ENCODE measurements at places on chromosomes 4 and X. TPM values are rescaled to one million over a fixed set of nuclear protein-coding genes. Genes with fewer than 3 reads are reported as not detected.

GRCh38 chr4:90580326-90580725 is 453.1 kb downstream of the CCSER1 start:
- ATAC-seq: no peak

DNA sequence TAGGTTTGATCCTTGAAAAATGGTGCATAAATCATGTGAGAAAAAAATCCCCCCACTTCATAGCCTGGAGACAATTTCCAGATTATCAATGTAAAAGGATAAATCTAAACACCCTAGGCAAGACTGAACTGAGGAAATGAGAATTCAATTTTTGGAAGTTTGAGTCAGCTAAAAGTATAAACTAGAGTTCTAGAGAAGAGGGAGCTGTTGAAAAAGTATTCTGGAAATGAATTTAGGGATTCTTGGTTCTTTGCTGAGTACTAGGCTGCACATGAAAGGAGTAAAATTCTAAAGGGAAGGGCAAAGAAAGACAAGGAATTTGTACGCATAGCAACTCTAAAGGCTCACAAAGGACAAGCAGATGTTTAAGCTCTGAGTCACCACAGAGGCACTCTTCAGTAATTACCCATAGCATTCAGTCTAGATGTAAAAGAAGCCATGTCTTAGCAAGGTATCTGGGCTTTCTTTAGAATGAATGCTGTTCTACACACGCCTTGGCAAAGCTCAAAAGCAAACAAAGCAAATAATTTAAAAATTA is 896.5 kb downstream of the PDHA2 start:
- ATAC-seq: no peak

PAPSS1 gene
- total RNA-seq: 31.0 TPM

- no peak for ATAC-seq
Measured at GRCh38 chr4:87270144-87270543, 49.7 kb upstream of the KLHL8 start.

DNA sequence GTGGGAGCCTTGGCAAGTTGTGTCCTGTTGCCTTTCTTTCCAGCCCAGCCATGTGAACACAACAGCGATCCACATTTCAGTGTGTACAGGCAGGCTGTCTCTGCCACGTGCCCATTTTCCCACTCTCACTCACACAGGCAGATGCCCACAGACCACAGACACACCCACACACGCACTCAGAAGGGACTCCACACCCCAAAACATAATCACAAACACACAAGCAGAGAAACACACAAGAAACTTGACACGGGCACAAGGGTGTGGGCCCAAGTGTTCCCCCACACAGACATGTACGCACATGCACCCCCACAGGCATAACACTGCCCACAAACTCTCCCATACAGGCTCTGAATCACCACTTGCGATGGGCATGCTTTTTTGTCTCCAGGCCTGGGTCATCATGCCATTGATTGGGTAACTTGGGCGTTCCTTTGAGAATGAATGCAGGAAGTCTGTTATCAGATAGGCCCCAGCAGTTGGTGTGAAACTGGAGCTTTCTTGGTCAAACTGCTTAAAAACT is 84.3 kb downstream of the NBDY start:
- peak; percentile 83 for ATAC-seq

ERAS gene
- total RNA-seq: not detected

PDGFRA gene
- 0.50 TPM for total RNA-seq

CCSER1 gene
- 0.78 TPM for total RNA-seq

LUZP4 gene
- not detected for total RNA-seq

GRCh38 chr4:152106113-152106763 is 345.4 kb upstream of the GATB start:
- no peak for ATAC-seq

DNA sequence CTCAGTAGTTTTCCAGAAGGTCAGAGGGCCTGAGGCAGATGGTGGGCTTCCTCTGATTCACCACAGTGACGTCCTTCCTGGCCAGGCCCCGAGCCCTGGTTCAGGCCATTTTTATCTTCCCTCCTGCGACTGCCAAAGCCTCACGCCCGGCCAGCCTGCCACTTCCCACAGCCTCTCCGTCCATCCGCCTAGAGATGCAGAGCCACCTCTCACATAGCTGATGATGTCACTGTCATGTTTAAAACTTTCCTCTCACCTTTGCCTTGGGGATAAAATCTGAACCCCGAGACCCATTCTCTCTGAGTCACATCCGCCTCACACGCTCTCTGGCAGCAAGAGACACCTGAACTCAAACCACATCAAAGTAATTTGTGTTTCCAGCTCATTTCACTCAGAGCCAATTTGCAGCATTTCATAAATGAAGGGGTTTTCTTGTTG is 175.3 kb downstream of the QDPR start:
- ATAC-seq: peak; percentile 97

DNA sequence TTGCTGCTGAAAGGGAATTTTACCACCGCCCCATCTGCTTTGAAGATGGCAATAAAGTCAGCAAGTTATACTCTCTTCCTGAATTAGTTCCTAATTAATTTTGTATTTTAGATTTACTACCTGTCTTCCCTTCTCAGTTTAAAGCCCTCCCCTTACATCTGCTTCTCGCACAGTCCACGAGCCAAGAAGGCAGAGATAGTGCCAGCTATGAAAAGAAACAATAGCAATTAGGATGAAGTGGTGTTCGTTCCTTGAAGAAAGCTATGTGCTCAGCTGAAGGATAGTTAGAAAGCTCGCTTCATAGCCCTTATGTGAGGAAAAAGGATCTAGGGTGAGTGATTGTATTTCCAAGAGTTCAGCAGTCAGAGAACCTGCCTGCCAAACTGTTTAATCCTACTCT is 1678.8 kb upstream of the TENM3 start:
- no peak for ATAC-seq

- no peak for ATAC-seq
Measured at GRCh38 chrX:136525738-136526606, 6.0 kb upstream of the VGLL1 start.

GIMD1 gene
- not detected for total RNA-seq

GRCh38 chrX:115649461-115650063 is 88.6 kb downstream of the PLS3 start:
- no peak for ATAC-seq

SSX1 gene
- total RNA-seq: not detected

GPRASP2 gene
- 0.45 TPM for total RNA-seq

DNA sequence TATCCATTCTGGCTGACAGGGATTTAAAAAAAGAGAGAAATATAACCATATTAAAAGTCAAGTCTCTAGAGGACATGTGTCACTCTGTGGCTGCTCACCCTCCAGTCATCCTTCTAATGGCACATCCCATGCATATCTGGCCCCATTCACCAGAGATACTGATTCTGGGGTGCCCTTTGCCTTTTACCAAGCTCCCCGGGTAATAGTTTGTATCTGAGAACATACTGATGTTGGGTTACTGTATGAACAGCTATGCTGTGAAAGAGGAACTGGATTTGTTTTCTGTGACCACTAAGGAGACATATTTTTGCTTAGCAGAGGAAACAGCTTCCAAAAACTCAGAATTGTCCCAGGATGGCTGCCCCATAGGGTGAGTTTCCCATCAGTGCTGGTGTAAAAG is 56.0 kb downstream of the SAT1 start:
- ATAC-seq: no peak

GRCh38 chr4:30126351-30126750 is 593.8 kb upstream of the PCDH7 start:
- no peak for ATAC-seq

IL2RG gene
- total RNA-seq: 317 TPM

SCRG1 gene
- total RNA-seq: not detected

- no peak for ATAC-seq
Measured at GRCh38 chrX:52933976-52934703, 24.2 kb downstream of the FAM156A start.

DUX4 gene
- not detected for total RNA-seq

ANKRD50 gene
- total RNA-seq: 0.53 TPM

- no peak for ATAC-seq
Measured at GRCh38 chrX:108313669-108314068, 124.6 kb downstream of the COL4A6 start.

KLB gene
- not detected for total RNA-seq
